ENCODE measurements at places on chromosomes 13 and 19.
A peak's percentile ranks its signal among the peaks of the same experiment; 100 is the strongest.

GRCh38 chr13:98761126-98761985, 8.9 kb upstream of the SLC15A1 start:
- peaks cover 34% of the 10 kb centered on the region for H3K27me3 ChIP-seq
- peak overlapping the region; percentile 26 for H3K4me3 ChIP-seq

DNA sequence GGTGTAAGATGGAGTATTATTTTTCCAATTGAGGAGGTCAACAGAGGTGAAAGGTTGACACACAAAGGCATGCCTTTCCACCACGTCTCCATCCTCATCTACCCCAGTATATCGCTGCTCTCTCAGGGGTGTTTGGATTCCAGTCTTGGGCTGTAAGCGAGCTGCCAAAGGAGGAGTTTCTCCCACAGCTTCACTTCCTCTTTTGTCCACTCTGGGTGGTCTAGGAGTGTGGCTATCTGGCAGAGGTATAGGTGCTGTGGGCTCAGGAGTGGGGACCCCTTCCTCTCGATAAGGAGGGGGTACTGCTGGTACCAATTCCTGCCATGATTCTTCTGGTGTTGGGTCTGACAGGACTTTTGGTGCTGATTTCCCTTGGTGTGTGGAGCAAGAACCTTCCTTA, 39.4 kb downstream of the ZNF846 start:
- peaks cover 5% of the 10 kb centered on the region for H3K36me3 ChIP-seq
- no peaks in the 10 kb centered on the region for H3K4me1 ChIP-seq
- no peak overlapping the region for H3K27ac ChIP-seq
- H3K27me3 ChIP-seq = no peaks in the 10 kb centered on the region
- no peak overlapping the region for H3K4me3 ChIP-seq

- no peaks in the 10 kb centered on the region for H3K4me1 ChIP-seq
- peak; percentile 15 for DNase-seq
- no peaks in the 10 kb centered on the region for H3K27me3 ChIP-seq
- H3K36me3 ChIP-seq = no peaks in the 10 kb centered on the region
- no peak overlapping the region for H3K27ac ChIP-seq
Measured at GRCh38 chr13:36736119-36736726, 62.4 kb downstream of the SERTM1 start.

- DNase-seq = no peak
- peaks cover 5% of the 10 kb centered on the region for H3K4me1 ChIP-seq
- H3K4me3 ChIP-seq = no peak overlapping the region
- H3K36me3 ChIP-seq = peaks cover 42% of the 10 kb centered on the region
- H3K27me3 ChIP-seq = no peaks in the 10 kb centered on the region
Measured at GRCh38 chr13:20006206-20006605, 47.7 kb downstream of the ZMYM2 start.

- peaks cover 64% of the 10 kb centered on the region for H3K4me1 ChIP-seq
- no peaks in the 10 kb centered on the region for H3K36me3 ChIP-seq
- peak overlapping the region; percentile 83 for H3K4me3 ChIP-seq
- peaks cover 42% of the 10 kb centered on the region for H3K27me3 ChIP-seq
- no peak for DNase-seq
Measured at GRCh38 chr19:17949956-17950309, 17.0 kb upstream of the KCNN1 start.

DNA sequence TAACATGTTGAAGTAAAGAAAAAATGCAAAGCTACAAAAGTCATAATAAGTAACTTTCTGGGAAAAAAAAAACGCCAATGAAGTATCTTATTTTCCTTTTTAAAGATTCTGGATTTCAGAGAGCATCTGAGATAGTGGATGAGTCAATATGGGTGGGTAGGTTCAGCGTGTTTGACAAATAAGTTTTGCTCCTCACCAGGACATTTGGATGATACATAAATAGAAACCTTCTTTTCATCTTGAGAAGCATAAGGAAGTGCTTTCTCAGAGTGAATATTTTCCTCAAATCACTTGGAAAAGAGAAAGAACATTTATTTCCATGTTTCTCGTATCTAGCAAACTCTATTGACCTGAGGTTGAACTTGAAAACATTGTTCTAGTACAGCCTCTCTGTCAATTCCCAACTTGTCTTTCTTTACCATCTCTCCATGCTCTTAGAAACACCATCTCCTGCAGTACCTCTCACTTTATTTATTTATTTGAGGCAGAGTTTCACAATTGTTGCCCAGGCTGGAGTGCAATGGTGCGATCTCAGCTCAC, 463.2 kb downstream of the KLF5 start:
- H3K4me1 ChIP-seq = peaks cover 21% of the 10 kb centered on the region
- H3K36me3 ChIP-seq = no peaks in the 10 kb centered on the region
- H3K27me3 ChIP-seq = no peaks in the 10 kb centered on the region
- DNase-seq = no peak
- H3K27ac ChIP-seq = no peak overlapping the region
- H3K4me3 ChIP-seq = no peak overlapping the region

GRCh38 chr13:63942372-63942771, 2526.7 kb upstream of the PCDH20 start:
- H3K27ac ChIP-seq = no peak overlapping the region
- H3K4me1 ChIP-seq = no peaks in the 10 kb centered on the region
- H3K27me3 ChIP-seq = no peaks in the 10 kb centered on the region
- H3K4me3 ChIP-seq = no peak overlapping the region

DNA sequence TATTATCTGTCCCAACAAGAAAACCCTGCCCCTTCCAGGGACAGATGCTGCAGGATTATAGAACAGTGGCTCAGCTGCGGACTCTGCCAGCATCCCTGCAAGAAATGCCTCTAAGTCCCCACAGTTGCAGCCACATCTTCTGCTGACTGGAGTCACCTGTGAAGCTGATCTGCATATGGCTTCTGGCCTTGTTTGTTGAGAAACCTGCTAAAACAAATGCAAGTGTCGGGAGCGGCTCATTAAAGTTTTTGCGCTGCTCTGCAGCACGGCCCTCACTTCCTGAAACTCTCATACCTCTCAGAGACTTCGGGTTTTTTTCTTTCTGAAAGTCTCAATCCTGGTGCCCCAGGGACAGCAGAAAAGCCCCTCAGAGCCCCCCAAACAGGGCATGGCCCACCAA, 725.0 kb downstream of the UQCRFS1 start:
- no peaks in the 10 kb centered on the region for H3K36me3 ChIP-seq
- H3K4me1 ChIP-seq = peaks cover 7% of the 10 kb centered on the region
- no peaks in the 10 kb centered on the region for H3K27me3 ChIP-seq
- DNase-seq = no peak
- H3K27ac ChIP-seq = no peak overlapping the region

- DNase-seq = no peak
- H3K27me3 ChIP-seq = no peaks in the 10 kb centered on the region
Measured at GRCh38 chr13:114015111-114015968, 41.5 kb upstream of the C13orf46 start.

- no peak overlapping the region for H3K4me3 ChIP-seq
- no peaks in the 10 kb centered on the region for H3K36me3 ChIP-seq
- DNase-seq = no peak
- H3K4me1 ChIP-seq = no peaks in the 10 kb centered on the region
- H3K27me3 ChIP-seq = no peaks in the 10 kb centered on the region
- no peak overlapping the region for H3K27ac ChIP-seq
Measured at GRCh38 chr13:79614250-79614918, 133.4 kb downstream of the NDFIP2 start.

Data from activated T-cell treated with anti-CD3 and anti-CD28 coated beads, Interleukin-2, amount 50 U/mL, for 72 hours (primary cell).